ENCODE measurements at places on chromosomes 5 and 9.

- DNase-seq: no peak
Observed at GRCh38 chr5:144352732-144353317, 182.2 kb downstream of the KCTD16 start.

GRCh38 chr9:117073539-117074341 lies 341.1 kb downstream of the ASTN2 start:
- DNase-seq: no peak

DNA sequence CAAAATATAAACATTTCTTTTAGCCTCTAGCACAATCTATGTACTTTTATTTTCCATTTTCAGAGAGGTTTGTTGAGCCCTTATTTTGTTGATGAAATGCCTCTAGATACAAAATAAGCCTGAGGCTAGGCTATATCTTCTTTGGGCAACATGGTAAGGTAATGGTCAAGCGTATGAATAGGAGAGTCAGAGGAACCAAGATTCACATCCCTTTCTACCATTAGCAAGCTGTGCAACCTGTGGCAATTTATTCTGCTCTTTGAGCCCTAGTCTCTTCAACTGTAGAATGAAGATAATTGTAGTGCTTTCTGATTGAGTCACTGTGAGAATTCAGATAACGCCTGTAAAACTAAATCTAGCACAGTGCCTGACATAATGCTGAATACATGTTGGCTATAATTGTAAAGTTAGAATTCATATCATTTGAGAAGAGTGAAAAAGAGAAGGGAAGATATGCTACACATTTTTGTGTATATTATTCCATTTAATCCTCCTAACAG lies 412.5 kb downstream of the CCDC171 start:
- no peak for DNase-seq

- peak; percentile 77 for DNase-seq
Observed at GRCh38 chr9:91681461-91682305, 258.1 kb upstream of the NFIL3 start.

DNA sequence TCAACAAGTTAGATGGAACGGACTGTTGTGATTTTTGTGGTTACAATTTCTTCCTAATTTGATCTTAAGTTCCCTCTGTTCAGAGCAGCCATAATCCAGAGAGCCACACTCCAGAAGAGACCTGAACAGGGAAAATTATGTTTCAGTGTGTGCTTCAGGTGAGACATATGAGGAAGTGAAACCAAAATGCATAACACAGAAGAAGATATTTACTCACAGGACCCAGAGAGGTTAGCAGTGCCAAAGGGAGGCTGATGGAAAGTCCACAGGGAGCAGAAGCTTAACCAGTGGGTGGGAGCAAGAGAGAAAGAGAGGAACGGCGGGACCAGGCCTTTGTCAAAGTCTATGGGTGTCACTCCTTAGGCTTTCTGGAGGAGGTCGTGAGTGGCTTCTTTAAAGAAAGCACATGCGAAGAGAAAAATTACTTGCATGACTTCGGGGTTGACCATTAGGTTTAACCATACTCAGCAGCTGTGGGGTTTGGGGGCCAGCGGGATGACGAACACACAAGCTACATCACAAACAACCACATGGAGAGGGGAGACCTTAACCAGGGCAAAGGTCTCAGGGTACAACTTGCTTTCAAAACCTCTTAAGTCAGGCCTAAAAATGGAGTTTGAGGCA lies 141.4 kb downstream of the MED10 start:
- DNase-seq: no peak

DNA sequence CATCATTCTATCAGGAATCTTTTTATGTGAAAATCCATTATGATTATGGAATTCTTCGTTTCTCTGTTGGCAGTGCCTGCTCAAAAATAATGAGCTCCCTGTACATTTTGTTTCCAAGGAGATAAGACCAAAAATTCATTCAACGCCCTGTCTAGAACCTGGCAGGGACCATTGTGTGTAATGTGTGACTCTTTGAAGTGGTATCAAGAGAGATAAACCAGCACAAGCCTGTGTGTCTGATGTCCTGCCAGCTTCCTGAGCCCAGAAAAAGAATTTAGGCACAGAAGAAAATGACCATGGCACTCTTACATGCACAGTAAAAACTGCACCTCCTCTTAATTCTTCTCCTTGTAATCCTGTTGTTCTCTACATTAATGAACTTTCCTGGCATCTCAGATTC lies 177.4 kb downstream of the SAXO1 start:
- DNase-seq: no peak

GRCh38 chr5:109743770-109744212 lies 54.1 kb downstream of the MAN2A1 start:
- no peak for DNase-seq

DNA sequence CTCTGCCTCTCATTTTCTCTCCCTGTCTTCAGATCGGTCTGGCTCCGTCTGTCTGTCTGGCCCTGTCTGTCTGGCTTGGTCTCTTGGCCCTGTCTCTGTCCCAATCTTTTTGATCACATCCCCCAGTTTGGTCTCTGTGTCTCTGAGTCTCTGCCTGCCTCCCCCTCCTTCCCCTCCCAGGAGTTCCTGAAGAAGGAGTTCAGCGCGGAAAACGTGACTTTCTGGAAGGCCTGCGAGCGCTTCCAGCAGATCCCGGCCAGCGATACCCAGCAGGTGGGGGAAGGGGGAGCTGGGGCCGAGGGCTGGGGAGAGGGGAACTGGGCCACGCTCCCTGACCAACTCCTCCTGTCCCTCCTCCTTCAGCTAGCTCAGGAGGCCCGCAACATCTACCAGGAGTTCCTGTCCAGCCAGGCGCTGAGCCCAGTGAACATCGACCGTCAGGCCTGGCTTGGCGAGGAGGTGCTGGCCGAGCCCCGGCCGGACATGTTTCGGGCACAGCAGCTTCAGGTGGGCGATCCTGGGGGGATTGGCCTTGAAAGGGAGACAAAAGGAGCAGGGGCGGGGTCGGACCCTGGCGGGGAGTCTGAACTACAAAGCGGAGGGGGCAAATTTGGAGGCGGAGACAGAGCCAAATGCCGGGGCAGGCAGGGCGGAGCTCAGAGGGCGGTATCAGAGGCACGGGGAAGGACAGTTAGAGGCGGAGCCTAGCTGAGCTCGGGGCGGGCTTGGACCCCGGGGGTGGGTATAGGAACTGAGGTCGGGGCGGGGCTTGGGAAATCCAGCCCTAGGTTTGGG lies 9.0 kb downstream of the RGS14 start:
- DNase-seq: no peak

- no peak for DNase-seq
Observed at GRCh38 chr9:129968690-129969485, 74.1 kb downstream of the FNBP1 start.
